ENCODE measurements at places on chromosomes 6 and 20.

- DNase-seq = no peak
These were observed 48.7 kb upstream of the TAB2 start for GRCh38 chr6:149268768-149269167.

- DNase-seq = no peak
These were observed 103.6 kb downstream of the COL21A1 start for GRCh38 chr6:56143796-56144195.

DNA sequence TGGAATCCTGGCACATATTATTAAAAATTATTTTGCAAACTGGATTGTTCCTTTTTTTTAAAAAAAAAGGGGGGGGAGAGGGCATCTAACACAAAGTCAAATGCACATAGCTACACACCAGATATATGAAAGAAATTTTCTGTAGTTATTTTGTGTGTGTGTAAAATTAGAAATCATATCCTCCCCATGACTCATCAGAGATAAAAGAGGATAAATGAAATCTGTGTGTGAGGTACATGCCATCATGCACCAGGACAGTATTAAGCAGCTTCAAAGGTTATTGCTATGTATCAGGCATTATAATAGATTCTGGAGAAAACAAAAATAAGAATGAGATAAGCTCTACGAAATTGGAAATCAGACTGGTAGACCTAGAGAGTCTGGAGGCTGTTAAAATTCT is 5.2 kb downstream of the BTBD9 start:
- DNase-seq = no peak

DNA sequence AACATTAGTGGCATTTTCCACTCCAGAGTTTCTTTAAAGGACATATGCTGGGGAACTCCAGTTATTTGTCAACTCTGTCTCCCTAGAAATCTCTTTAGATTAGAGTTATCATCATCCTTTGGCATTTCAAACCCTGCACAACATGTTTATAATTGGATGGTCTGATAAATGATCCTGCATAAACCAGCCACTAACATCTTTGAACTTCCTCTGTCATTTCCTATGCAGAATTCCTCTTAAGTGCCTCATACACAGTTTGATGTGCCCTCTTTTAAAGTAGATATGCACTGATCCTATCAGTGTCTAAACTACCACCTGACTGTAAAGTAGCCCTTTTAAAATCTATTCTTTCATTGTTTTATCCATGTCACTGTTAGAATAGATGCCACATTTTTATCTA is 306.3 kb upstream of the IRAK1BP1 start:
- DNase-seq = no peak

DNA sequence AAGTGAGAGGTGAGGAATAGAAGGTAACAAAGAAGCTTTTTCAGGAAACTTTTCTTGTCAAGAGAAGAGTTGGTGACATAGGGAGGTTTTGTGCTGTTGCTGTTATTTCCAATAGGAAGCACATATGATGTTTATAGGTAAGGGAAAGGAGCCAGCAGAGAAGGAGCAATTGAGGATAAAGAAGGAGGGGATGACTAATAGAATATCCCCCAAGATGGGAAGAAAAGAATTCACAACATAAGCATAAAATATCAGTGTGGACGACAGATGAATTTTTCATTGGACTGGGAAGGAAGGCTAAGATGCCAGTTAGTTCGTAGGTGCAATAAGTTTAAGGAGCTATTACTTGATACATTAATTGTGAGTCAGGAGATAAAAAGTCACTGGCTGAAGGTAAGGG is 8.5 kb upstream of the BEND6 start:
- no peak for DNase-seq

GRCh38 chr6:152598421-152598820 is 38.7 kb downstream of the SYNE1 start:
- DNase-seq = no peak

- no peak for DNase-seq
These were observed 64.3 kb downstream of the GPX5 start for GRCh38 chr6:28589957-28590349.

- no peak for DNase-seq
These were observed 4.2 kb downstream of the CLIC5 start for GRCh38 chr6:46011188-46012085.

DNA sequence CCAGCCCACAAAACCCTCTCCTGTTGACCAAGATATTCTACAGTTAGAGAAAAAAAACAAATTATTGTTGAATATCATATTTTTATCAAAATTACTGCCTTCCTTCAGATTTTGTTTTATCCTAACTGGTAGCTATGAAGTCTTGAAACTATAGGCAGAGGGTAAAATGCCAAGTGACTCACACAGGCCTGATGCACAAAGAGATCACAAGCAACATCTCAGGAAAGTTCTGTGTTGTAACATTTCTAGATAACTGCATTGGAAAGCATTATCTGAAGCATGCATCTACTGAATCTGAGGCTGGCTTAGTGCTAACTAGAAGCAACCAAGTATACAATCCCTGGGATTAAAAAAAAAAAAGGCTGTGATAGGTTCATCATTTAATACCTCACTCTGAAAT is 134.2 kb downstream of the PKHD1 start:
- DNase-seq = no peak
